Stimulated activated CD8-positive, alpha-beta memory T cell treated with anti-CD3 and anti-CD28 coated beads, Interleukin-12 subunit alpha, Interleukin-12 subunit beta, amount 100 ng/mL, for 1 hour (primary cell): ENCODE measurements at places on chromosomes 3 and 15.

DNA sequence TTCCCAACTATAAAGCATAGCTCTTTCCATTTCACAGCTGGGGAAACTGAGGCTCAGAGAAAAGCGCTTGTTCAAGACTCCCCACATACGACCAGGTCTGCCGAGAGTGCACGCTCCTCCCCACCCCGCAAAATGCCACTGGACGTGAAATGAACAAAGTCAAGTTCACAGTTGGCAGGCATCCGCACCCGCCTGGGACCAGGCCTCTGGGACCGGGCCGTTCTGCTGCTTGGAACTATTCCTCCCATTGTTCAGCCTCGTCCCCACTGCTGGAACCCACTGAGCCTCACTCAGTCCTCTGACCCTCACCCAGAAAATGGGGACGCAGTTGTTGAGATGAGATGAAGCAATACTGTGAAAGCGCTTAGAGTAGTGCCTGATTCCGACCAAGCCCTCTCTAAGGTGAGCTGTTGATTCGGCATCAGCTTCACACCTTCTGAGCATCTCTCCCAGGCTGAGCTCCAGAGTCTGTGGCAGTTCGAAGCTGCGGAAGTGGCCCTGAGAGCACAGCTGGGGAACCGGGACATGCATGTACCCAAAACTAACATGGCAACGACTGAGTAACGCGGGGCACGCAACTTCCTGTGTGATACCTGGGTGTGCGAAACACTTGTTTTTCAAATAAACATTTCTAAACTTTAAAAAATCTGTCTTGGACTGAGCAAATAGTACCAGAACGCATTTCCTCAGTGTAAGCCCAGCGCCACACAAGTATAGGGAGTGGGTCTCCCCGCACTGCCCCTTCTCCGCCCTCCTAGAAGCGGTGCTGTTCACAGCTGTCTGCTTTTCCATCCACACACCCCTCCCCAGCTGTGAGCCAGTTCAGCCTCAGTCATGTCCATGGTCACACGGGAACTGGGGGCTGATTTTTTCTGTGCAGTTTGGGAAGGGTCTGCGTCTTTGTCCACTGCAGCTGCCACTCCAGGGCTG, 93.4 kb downstream of the CHSY1 start:
- DNase-seq: no peak

DNA sequence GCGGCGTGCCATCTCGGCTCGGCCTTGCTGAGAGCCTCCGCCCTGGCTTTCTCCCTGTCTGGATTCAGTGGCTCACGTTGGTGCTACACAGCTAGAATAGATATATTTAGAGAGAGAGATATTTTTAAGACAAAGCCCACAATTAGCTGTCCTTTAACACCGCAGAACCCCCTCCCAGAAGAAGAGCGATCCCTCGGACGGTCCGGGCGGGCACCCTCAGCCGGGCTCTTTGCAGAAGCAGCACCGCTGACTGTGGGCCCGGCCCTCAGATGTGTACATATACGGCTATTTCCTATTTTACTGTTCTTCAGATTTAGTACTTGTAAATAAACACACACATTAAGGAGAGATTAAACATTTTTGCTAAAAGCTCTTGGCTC, 54.1 kb downstream of the PLXNA1 start:
- no peak for DNase-seq

- DNase-seq: no peak
These were observed 9.6 kb downstream of the TRH start for GRCh38 chr3:129984125-129984524.

GRCh38 chr15:69880571-69881301, 217.0 kb downstream of the TLE3 start:
- no peak for DNase-seq
